ENCODE measurements at places on chromosomes 3 and 15. TPM values are rescaled to one million over a fixed set of nuclear protein-coding genes. Genes with fewer than 3 reads are reported as not detected.

PLA2G4E gene
- 0.05 TPM for total RNA-seq

MST1 gene
- total RNA-seq, result 4.4 TPM

FGF7 gene
- total RNA-seq, result 15.2 TPM

COPB2 gene
- 64.7 TPM for total RNA-seq

POU1F1 gene
- not detected for total RNA-seq

SLC51B gene
- not detected for total RNA-seq

TBC1D21 gene
- total RNA-seq, result not detected

STRC gene
- not detected for total RNA-seq

FURIN gene
- 64.9 TPM for total RNA-seq

CCDC54 gene
- total RNA-seq, result not detected

CFAP91 gene
- 0.61 TPM for total RNA-seq

KNG1 gene
- 0.92 TPM for total RNA-seq

CHRM5 gene
- not detected for total RNA-seq

STARD5 gene
- total RNA-seq, result 1.9 TPM

CLSTN2 gene
- 2.8 TPM for total RNA-seq

GOLGA6L7 gene
- not detected for total RNA-seq

SST gene
- total RNA-seq, result not detected

TGM5 gene
- total RNA-seq, result not detected

HGD gene
- not detected for total RNA-seq

ANKUB1 gene
- total RNA-seq, result not detected

ST3GAL6 gene
- total RNA-seq, result 35.9 TPM

TNNC1 gene
- 7,503 TPM for total RNA-seq

LDHAL6B gene
- total RNA-seq, result not detected

SEMA3G gene
- total RNA-seq, result 8.3 TPM

CKMT1B gene
- 1.6 TPM for total RNA-seq

DLEC1 gene
- 0.10 TPM for total RNA-seq

ZBBX gene
- not detected for total RNA-seq

LSAMP gene
- 8.7 TPM for total RNA-seq

MYO5A gene
- total RNA-seq, result 5.7 TPM

FBXL2 gene
- total RNA-seq, result 0.87 TPM

MRAS gene
- total RNA-seq, result 252 TPM

DNAH1 gene
- total RNA-seq, result 2.7 TPM

CFAP161 gene
- total RNA-seq, result 0.94 TPM

ITGA11 gene
- total RNA-seq, result 21.1 TPM

ZNF660 gene
- 2.5 TPM for total RNA-seq

CHST13 gene
- 0.66 TPM for total RNA-seq

ARL14 gene
- total RNA-seq, result not detected

ZNF774 gene
- total RNA-seq, result 6.0 TPM

CCR8 gene
- not detected for total RNA-seq

ADCY5 gene
- 245 TPM for total RNA-seq
